Esophagus muscularis mucosa (tissue), 4 donors: ENCODE measurements at places on chromosomes 5 and 9. TPM values are rescaled to one million over a fixed set of nuclear protein-coding genes. Genes with fewer than 3 reads are reported as not detected.

The ZFP62 gene
- total RNA-seq, result 19.5 TPM

The MSX2 gene
- total RNA-seq, result 4.0 TPM

DNA sequence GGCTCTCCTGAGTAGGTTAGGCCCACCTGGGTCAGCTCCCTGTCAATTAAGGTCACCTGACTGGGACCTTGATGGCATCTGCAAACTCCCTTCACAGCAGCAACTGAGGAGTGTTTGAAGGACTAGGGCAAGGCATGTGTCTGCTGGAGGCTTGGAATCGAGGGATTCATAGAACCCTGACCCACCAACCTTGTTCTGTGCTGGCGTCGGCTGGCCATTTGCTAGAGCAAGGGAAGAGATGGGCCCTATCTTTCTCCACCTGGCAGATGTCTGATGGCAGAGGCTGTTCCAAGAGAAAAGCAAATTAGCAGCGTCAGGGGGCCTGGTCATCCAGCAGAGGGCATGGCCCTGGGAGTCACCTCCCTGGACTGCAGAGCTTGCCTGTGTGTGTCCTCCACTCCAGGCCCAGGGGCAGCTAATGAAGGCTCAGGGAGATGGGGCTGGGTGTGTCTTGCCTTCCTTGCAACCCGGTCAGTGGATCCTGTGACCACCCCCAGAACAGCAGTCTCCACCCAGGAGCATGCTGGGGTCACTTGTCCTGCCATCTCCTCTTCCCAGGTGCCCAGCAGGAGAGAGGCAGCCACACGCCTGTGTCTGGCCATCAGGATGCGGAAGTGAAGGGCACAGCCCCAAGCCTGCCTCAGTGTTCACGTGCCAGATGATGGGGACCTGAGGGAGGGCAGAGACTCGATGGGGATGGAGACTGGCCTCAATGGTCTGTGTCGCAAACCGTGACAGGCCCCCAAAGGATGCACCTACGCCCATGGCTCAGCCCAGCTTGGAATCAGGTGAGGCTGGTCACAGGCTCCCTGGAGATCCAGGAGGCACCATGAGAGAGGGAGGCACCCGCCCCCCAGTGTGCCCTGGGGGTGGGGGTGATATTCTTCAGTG lies 53.9 kb downstream of the BARX1 start:
- H3K27ac ChIP-seq, result no peak overlapping the region
- H3K36me3 ChIP-seq, result no peaks in the 10 kb centered on the region
- H3K27me3 ChIP-seq, result no peaks in the 10 kb centered on the region
- H3K4me1 ChIP-seq, result no peaks in the 10 kb centered on the region
- DNase-seq, result no peak
- H3K4me3 ChIP-seq, result no peak overlapping the region

DNA sequence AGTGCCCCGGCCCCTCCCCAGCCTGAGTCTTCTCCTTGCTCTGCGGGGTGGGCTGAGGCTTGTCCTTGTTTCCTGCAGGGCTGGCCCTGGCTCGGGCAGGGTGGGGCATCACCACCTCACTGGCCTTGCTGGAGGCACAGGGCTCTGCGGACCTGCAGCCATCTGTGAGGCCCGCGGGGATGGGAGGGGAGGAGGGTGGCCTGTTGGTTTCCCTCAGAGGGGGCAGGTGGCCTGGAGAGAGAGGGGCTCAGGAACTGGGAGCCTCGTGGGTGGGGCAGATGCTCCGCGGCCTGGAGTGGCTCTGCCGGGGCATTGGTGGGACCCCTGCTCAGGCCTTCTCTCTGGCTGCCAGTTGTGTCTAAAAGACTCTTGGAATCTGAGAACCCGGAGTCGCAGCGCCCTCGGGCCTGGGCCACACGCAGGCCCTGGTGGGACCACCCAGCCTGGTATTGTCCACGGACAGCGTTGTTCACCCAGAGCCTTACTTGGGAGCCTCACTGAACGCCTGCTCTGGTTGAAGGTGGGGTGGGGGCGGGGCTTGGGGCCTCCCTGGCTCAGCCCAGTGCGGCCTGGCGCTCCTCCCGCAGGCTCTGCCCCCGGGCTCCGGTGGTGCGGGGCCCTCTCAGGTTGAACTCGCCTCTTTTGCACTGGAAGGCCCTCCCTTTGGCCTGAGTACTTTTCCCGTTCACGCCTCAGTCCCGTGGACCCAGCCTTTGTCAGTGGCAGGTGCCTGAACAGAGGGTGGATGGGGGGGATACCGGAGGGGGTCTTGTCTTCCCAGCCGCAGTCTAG lies 111.3 kb downstream of the RXRA start:
- H3K36me3 ChIP-seq, result peaks cover 30% of the 10 kb centered on the region
- DNase-seq, result no peak
- peak overlapping the region; percentile 89 for H3K27ac ChIP-seq
- no peak overlapping the region for H3K4me3 ChIP-seq
- H3K4me1 ChIP-seq, result peaks cover 79% of the 10 kb centered on the region

GRCh38 chr5:1105350-1106265 lies 6.3 kb downstream of the SLC12A7 start:
- no peaks in the 10 kb centered on the region for H3K27me3 ChIP-seq
- H3K4me3 ChIP-seq, result no peak overlapping the region
- no peak for DNase-seq
- peak overlapping the region; percentile 70 for H3K27ac ChIP-seq
- H3K4me1 ChIP-seq, result peaks cover 99% of the 10 kb centered on the region

GRCh38 chr9:5621327-5621726 lies 7.6 kb upstream of the RIC1 start:
- H3K27me3 ChIP-seq, result no peaks in the 10 kb centered on the region
- H3K4me1 ChIP-seq, result peaks cover 57% of the 10 kb centered on the region
- no peaks in the 10 kb centered on the region for H3K36me3 ChIP-seq
- no peak for DNase-seq
- peak overlapping the region; percentile 34 for H3K27ac ChIP-seq
- no peak overlapping the region for H3K4me3 ChIP-seq

DNA sequence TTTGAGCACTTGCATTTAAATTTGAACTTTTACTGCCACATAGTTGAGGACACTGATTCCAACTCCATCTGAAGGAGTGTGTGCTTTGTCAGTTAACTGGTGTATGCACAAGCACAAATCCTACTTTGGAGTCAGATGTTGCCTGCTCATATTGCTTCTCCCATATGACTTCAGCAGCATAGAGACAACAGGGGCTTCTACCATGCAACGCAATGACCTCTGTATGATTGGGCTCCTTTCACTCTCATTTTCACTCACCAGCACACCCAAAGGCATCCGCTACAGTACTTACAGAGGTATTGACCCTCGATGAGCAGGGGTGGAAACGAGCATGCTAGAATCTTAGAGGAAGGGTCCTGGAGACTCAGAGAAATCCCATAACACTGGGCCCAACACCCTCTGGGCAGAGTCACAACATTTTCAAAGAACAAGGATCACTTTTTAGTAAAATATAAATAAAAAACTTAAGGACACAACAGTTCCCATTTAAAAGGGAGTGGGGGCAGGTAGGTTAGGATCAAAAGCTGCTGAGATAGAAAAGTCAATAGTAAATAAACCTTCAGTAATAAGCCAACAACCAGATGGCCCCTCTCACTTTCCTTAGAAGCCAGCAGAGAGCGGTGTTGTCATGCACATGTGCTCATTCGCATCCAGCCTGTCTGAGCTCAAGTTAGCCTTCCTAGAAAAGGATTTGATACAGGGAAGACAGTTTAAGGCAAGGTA lies 203.8 kb downstream of the SNCAIP start:
- H3K4me3 ChIP-seq, result no peak overlapping the region
- H3K27me3 ChIP-seq, result peaks cover 5% of the 10 kb centered on the region
- no peak for DNase-seq
- no peaks in the 10 kb centered on the region for H3K36me3 ChIP-seq
- no peak overlapping the region for H3K27ac ChIP-seq

DNA sequence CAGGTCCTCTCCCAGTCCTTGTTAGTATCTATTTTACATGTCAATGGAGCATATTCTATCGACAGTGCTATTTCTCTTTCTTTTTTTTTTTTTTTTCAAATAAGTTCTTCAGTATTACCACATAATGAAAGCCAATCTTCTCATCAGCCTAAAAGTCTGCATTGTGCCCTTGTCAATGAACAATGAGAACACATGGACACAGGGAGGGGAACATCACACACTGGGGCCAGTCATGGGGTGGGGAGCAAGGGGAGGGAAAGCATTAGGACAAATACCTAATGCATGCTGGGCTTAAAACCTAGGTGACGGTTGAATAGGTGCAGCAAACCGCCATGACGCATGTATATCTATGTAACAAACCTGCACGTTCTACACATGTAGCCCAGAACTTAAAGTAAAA lies 47.7 kb upstream of the TEX48 start:
- no peak for DNase-seq
- H3K36me3 ChIP-seq, result no peaks in the 10 kb centered on the region
- no peaks in the 10 kb centered on the region for H3K4me1 ChIP-seq
- no peaks in the 10 kb centered on the region for H3K27me3 ChIP-seq
- no peak overlapping the region for H3K27ac ChIP-seq

DNA sequence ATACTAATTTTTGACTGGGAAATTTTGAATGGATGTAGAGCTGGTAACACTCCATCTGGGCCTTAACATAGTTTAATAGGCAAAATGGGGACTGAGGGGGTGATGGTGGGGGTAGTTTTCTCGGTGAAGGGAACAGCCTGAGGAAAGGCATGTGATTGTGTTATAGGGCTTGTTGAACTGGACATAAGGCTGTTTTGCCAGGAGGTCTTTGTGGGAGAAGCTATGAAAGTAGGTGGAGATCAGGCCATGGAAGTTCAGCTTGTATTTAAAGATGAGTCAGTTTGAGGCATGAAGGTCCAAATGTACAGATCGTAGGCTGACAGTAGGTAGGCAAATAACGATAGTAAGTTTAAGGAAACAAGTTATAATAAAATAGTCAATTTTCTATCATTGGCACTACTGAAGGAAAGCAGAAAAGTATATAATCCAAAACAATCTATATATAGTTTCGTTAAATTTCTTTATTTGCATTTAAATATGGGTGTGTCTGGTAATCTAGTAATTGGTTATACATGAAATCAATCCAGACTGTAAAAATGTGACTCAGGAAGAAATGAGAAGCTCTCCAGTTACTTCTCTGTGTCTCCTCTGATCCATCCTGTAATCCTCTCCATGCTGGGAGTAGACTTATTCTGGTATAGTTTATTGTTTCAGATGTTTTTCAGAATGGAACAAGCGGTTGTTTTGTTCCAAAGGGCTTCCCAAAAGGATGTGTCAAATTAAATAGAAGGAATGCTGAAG lies 2.8 kb downstream of the CSNK1G3 start:
- no peak overlapping the region for H3K4me3 ChIP-seq
- peaks cover 31% of the 10 kb centered on the region for H3K4me1 ChIP-seq
- no peak for DNase-seq
- no peaks in the 10 kb centered on the region for H3K36me3 ChIP-seq
- no peak overlapping the region for H3K27ac ChIP-seq
- H3K27me3 ChIP-seq, result no peaks in the 10 kb centered on the region

DNA sequence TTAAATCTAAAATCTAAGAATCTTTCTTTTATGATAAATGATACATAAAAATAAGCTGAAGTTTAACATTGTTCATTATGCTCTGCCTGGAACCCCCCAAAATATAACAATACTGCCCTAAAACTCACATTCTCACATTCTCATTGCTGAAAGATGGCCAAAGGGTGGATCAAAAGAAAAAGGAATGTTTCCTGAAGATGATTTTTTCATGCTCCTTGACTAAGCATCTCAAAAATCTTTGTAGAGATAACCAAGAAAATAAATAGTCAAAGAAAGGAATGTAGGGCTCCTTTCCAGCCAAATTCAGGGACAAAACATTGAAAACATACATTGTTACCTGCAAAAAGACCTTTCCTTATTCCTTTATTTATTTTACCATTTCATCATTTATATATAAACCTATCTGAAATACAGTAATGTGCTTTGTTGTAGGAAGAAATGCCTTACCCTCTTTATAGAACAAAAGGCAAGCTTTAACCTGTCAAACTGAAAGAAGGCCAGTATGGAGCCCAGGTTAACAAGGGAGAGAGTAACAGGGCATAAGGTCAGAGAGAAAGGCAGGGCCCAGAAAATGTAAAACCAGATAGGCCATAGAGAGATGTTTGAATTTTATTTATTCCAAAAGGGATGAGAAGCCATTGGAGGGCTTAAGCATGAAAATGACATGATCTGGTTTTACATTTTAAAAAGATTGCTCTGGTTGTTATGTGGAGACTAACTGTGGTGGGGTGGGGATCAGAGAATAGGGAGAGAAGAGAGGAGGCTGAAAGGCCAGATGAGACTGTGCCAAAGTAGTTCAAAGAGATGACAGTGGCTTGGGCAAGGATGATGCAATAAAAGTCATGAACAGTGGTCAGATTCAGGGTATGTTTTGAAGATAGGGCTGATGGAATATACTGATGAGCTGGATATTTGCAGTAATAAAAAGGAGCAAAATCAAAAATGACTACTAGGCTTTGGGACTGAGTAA lies 37.3 kb upstream of the CDK5RAP2 start:
- no peaks in the 10 kb centered on the region for H3K36me3 ChIP-seq
- DNase-seq, result no peak
- H3K27me3 ChIP-seq, result no peaks in the 10 kb centered on the region
- H3K4me1 ChIP-seq, result no peaks in the 10 kb centered on the region

GRCh38 chr5:41009232-41009631 lies 61.9 kb downstream of the MROH2B start:
- no peak for DNase-seq
- no peak overlapping the region for H3K27ac ChIP-seq
- no peaks in the 10 kb centered on the region for H3K36me3 ChIP-seq

DNA sequence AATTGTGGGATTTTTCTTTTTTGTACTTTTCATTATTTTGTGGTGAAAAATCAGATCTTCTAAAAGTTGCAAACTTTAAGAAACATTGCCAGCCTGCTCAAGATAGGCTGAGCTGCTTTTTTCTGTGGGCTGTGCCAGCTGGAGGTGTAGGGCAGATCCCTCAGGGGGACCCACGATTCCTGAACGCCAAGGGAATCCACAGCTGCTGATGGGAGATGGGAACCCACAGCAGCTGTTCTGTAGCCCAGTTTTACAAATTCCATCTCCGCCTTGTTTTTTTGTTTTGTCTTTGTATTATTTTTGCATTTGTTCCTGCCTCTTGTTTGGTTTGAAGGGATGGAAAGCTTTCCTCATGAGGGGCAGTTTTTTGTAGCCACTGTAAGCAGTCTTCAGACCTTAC lies 91.0 kb downstream of the WWC1 start:
- DNase-seq, result no peak
- H3K4me3 ChIP-seq, result no peak overlapping the region
- no peak overlapping the region for H3K27ac ChIP-seq
- H3K27me3 ChIP-seq, result no peaks in the 10 kb centered on the region
- H3K4me1 ChIP-seq, result no peaks in the 10 kb centered on the region

The FAM163B gene
- not detected for total RNA-seq

GRCh38 chr5:13866792-13867191 lies 77.7 kb downstream of the DNAH5 start:
- no peak overlapping the region for H3K4me3 ChIP-seq
- DNase-seq, result no peak
- no peaks in the 10 kb centered on the region for H3K36me3 ChIP-seq
- H3K27me3 ChIP-seq, result no peaks in the 10 kb centered on the region
- no peaks in the 10 kb centered on the region for H3K4me1 ChIP-seq

GRCh38 chr5:149481485-149481884 lies 69.8 kb downstream of the CSNK1A1 start:
- H3K36me3 ChIP-seq, result no peaks in the 10 kb centered on the region
- DNase-seq, result no peak
- H3K27me3 ChIP-seq, result no peaks in the 10 kb centered on the region
- H3K4me3 ChIP-seq, result no peak overlapping the region
- peak overlapping the region; percentile 89 for H3K27ac ChIP-seq
- H3K4me1 ChIP-seq, result peaks cover 53% of the 10 kb centered on the region

- no peaks in the 10 kb centered on the region for H3K36me3 ChIP-seq
- H3K4me1 ChIP-seq, result no peaks in the 10 kb centered on the region
- H3K27ac ChIP-seq, result no peak overlapping the region
Observed at GRCh38 chr5:80884929-80885328, 75.2 kb upstream of the RASGRF2 start.

GRCh38 chr9:128828719-128829452 lies 708 bp downstream of the SPOUT1 start:
- no peak for DNase-seq
- peaks cover 10% of the 10 kb centered on the region for H3K36me3 ChIP-seq
- peak overlapping the region; percentile 80 for H3K27ac ChIP-seq
- H3K27me3 ChIP-seq, result no peaks in the 10 kb centered on the region
- H3K4me1 ChIP-seq, result peaks cover 21% of the 10 kb centered on the region
